Activated CD4-positive, alpha-beta T cell treated with anti-CD3 and anti-CD28 coated beads for 36 hours (primary cell): ENCODE measurements at places on chromosomes 11 and 22. TPM values are rescaled to one million over a fixed set of nuclear protein-coding genes. Genes with fewer than 3 reads are reported as not detected.

The ZNF215 gene
- 3.6 TPM for total RNA-seq

The APOL4 gene
- 0.16 TPM for total RNA-seq

The UBQLNL gene
- 0.14 TPM for total RNA-seq

The CARD16 gene
- 13.9 TPM for total RNA-seq
